Activated CD4-positive, alpha-beta T cell treated with anti-CD3 and anti-CD28 coated beads, Interleukin-2, amount 10 ng/mL, durations not matched to agents 7 days and 5 days (primary cell): ENCODE measurements at places on chromosomes 12 and 14. TPM values are rescaled to one million over a fixed set of nuclear protein-coding genes. Genes with fewer than 3 reads are reported as not detected.

DNA sequence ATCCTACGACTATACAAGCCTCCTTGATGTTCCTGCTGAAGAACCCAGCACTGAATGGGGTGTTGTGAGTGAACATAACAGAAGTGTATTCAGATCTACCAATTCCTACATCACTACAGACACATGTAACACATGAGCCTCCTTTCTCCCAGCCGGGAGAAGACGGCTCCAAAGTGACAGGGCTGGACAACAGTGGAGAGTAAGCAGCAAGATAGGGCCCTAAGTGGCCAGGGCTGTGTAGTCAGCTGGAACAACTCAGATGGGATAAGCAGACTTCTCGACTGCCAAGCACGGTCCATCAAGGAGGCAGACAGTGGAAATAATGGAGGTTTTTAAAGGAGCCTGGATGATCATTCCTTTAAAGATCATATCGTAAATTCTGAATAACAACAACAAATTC lies 73.5 kb downstream of the TTC7B start:
- no peaks in the 10 kb centered on the region for H3K36me3 ChIP-seq
- peaks cover 19% of the 10 kb centered on the region for H3K27me3 ChIP-seq
- no peak overlapping the region for H3K4me3 ChIP-seq
- no peak for DNase-seq
- no peak overlapping the region for H3K27ac ChIP-seq
- no peaks in the 10 kb centered on the region for H3K4me1 ChIP-seq

- no peak overlapping the region for H3K27ac ChIP-seq
- H3K27me3 ChIP-seq, result peaks cover 28% of the 10 kb centered on the region
- no peaks in the 10 kb centered on the region for H3K4me1 ChIP-seq
- no peak overlapping the region for H3K4me3 ChIP-seq
- no peaks in the 10 kb centered on the region for H3K36me3 ChIP-seq
Observed at GRCh38 chr14:60700598-60700997, 23.6 kb downstream of the SIX4 start.

TAS2R20 gene
- total RNA-seq, result 2.1 TPM

- H3K27me3 ChIP-seq, result peaks cover 15% of the 10 kb centered on the region
- H3K36me3 ChIP-seq, result peaks cover 1% of the 10 kb centered on the region
- no peak for DNase-seq
Observed at GRCh38 chr12:13045816-13046215, 1.6 kb downstream of the FAM234B start.

GRCh38 chr14:30678926-30679431 lies 56.9 kb downstream of the SCFD1 start:
- no peaks in the 10 kb centered on the region for H3K27me3 ChIP-seq
- H3K4me1 ChIP-seq, result no peaks in the 10 kb centered on the region
- no peak overlapping the region for H3K27ac ChIP-seq
- peaks cover 35% of the 10 kb centered on the region for H3K36me3 ChIP-seq

DNA sequence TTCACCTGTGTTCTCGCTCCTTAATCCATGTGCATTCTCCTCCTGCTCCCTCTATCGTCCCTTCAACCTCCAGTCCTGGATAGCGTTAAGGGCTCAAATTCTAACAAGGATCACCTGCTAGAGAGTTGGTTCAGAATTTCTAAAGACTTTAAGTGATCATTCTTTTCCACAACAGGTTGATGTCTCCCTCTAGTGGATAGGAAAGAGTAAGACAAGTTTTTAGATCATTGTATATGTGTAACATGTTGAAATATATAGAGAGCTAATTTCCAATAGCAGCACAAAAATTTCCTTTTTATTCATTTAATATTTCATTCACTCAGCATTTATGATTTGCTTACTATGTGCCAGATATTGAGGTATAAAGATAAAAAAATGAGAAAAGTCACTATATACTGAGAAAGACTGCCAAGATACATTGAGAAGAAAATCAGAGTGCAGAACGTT lies 9.3 kb upstream of the ESR2 start:
- DNase-seq, result no peak
- no peak overlapping the region for H3K27ac ChIP-seq
- H3K27me3 ChIP-seq, result peaks cover 7% of the 10 kb centered on the region
- H3K4me3 ChIP-seq, result no peak overlapping the region

ASCL1 gene
- not detected for total RNA-seq

PLCZ1 gene
- not detected for total RNA-seq

- DNase-seq, result no peak
- H3K4me3 ChIP-seq, result no peak overlapping the region
- H3K4me1 ChIP-seq, result peaks cover 13% of the 10 kb centered on the region
Observed at GRCh38 chr14:63893701-63894458, 41.1 kb downstream of the SYNE2 start.

- no peak overlapping the region for H3K27ac ChIP-seq
- DNase-seq, result no peak
- H3K27me3 ChIP-seq, result no peaks in the 10 kb centered on the region
- no peaks in the 10 kb centered on the region for H3K4me1 ChIP-seq
Observed at GRCh38 chr14:87508333-87508732, 484.6 kb downstream of the GALC start.
